Fibroblast of skin of left biceps (primary cell): ENCODE measurements at places on chromosomes 1 and 21.

- no peak for DNase-seq
Observed at GRCh38 chr1:53327182-53327913, 522 bp downstream of the LRP8 start.

DNA sequence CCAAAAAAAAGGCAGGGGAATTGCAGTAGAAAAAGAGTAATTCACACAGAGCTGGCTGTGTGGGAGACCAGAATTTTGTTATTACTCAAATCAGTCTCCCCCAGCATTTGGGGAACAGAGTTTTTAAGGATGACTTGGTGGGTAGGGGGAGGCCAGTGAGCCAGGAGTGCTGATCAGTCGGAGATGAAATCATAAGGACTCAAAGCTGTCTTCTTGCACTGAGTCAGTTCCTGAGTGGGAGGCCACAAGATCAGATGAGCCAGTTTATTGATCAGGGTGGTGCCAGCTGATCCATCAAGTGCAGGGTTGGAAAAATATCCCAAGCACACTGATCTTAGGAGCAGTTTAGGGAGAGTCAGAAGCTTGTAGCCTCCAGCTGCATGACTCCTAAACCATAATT lies 23.7 kb upstream of the EDARADD start:
- no peak for DNase-seq

DNA sequence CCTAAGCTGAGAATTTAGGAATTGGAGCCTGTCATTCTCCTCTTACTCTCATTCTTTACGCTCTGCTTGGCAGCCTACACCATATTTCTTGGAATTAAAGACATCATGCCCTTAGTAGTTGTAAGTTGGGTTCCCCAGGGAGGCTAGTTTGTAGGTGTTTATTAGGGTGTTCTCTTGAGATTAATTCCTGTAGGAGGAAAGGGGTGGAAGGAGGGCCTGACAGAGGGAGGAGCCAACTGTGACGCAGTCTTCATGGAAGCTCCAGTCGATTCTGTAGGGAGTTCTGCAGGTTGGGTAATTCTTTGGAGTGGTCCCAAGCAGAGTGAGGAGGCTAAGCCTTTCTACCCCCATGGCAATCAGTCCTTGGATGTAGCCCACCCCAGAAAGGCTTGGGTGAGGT lies 111.4 kb downstream of the HHAT start:
- no peak for DNase-seq

- DNase-seq, result no peak
Observed at GRCh38 chr1:241336335-241336734, 20.7 kb downstream of the RGS7 start.

GRCh38 chr21:34031835-34032370 lies 41.5 kb upstream of the MRPS6 start:
- DNase-seq, result no peak

DNA sequence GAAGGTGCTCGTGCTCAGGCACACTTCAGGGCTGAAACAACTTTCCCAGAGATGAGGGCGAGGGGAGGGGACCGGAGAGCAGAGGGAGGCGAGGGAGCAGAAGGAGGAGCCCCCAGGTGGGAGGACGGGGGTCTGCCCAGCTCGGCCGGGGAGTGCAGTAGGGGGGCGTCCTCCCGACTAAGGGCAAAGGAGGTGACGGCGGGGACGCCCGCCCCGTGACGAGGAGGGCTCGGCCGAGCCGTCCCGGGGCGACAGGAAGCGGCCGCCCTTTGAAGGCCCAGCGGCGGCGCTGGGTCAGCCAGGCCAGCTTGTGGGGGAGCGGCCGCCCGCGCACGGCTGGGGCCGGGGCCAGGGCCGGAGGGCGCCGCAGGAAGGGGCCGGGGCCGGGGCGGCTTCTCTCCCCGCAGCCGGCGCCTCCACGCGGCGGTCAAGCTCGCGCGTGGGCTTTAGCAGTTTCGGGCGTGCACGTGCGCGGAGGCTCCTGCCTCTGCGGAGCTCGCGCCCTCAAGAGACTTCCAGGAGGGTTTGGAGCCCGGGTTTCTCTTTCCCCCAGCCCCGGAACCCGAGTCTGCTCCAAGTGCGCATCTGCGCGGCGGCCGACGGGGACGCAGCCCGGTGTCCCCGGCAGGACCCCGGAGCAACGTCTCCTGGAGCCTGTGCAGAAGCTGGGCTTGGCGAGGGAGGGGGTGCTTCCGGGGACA lies 100.8 kb upstream of the SLC45A1 start:
- no peak for DNase-seq

- no peak for DNase-seq
Observed at GRCh38 chr1:172342584-172343239, 77.8 kb upstream of the C1orf105 start.

- DNase-seq, result no peak
Observed at GRCh38 chr1:186747661-186748060, 67.4 kb upstream of the PTGS2 start.

DNA sequence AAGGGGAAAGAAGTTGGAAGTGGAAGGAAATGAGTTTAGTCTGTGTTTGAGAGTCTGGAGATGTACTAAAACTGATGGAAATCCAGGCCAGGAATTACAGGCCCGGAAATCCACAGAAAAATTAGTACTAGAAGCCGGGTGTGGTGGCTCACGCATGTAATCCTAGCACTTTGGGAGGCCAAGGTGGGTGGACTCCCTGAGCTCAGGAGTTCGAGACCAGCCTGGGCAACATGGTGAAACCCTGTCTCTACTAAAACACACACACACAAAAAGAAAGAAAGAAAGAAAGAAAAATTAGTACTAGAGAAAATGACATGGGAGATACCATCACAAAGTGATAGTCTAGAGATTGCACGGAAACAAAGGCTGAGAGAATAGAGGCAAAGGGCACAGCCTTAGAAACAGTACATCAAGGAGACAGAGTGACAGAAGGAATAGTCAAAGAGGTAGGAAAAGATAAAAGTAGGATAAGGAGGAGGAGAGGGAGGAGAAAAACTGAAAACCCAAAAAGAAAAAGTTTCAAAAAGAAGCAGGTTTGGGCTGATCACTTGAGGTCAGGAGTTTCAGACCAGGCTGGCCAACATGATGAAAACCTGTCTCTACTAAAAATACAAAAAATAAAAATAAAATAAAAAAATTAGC lies 4.8 kb upstream of the TAF13 start:
- DNase-seq, result no peak
